ENCODE measurements at places on chromosomes 7 and 10.

DNA sequence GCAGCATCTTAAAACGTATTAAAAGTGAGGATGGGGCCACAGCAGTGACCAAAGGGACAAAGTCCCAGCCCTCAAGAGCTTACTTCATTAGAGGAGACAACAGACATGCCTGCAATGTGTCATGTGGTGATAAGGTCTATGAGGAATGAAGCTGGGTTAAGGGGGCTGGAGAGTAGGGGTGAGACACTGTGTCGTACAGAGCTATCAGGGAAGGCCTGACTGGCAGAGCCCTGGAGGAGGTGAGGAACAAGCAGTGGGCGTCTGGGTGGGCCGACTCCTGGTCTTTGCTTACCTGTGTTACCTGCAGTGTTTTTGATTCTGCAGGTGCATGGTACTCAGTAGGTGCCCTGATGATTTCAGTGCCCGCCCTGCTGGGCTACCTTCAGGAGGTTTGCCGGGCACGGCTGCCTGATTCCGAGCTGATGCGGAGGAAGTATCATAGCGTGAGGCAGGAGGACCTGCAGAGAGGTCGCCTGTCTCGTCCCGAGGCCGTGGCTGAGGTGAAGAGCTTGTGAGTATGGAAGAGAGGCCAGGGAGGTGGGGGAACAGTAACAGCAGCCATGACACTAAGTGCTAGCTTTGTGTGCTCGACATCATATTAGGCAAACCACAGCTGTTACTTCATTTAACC is 7.6 kb downstream of the ZFYVE27 start:
- no peak for DNase-seq

DNA sequence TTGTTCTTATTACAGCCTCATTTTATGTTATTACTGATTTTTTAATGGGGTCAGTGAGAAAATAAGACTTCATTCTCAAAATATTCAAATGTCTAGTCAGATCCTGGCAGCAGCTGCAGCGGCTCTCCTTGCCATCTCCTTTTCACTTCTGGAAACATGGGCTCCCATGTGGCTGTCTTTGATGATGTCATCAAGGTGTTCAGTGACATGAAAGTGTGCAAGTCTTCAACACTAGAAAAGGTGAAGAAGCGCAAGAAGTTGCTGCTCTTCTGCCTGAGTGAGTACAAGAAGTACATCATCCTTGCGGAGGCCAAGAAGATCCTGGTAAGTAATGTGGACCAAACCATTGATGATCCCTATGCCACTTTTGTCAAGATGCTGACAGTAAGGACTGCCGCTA is 19.6 kb downstream of the KLLN start:
- no peak for DNase-seq

DNA sequence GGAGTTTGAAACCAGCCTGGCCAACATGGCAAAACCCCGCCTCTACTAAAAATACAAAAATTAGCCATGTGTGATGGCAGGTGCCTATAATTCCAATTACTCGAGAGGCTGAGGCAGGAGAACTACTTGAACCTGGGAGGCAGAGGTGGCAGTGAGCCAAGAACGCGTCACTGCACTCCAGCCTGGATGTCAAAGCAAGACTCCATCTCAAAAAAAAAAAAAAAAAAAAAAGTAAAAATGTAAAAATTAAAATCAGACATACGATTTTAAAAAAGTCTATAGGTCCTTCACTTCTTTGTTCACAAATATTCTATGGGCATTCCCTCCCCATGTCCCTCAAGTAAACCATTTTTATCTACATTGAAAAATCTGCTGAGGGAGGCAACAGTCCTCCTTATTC is 34.9 kb upstream of the TLL2 start:
- no peak for DNase-seq

DNA sequence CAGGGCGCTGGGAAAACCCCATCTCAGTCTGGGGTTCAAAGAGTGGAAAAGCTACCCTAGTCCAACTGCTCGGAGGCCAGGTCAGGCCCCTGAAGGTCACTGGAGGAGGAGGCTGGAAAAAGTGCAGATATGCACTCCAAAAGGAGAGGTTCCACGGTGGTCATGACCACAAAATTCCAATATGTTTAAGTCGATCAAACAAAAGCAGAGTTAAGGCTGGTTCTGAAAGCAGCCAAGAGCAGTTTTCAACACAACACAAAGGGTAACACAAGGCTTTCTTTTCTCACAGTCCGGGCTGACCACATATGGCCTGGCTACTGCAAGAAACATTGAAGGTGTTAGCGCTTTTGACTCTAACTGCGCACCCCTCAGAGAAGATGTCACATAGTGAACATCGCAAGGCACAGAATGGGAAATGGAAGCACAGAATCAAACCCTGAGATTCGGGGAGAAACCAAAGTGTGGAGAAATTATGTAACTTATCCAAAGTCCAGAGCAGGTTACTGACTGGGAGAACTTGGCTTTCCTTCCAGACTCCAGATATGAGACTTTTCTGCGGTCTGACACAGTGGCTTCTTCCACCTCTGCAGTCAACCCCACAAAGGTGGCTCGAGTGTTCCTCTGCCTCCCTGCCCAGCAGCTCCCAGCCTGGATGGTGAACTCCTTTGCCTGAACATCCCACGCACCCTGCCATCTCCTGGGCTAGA is 1.3 kb upstream of the GRB10 start:
- DNase-seq: no peak

DNA sequence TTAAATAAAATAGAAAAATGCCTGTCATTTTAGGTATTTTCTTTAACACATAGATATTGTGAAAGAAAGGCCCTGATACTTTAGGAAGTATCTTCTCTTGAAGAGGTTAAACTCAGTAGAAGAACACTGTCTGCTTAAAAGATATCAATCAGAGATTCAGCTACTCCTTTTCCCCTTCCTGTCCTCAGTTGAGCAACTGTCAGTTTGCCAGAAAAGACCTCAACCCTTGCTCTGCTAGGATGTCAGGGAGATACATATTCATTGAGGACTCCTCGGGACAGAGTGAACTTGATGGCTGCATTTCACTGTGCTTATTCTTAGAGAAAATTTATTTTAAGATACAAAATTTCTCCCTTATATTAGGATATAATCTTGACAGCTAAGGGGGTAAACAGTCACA is 173.6 kb upstream of the CACNA2D1 start:
- DNase-seq: no peak

DNA sequence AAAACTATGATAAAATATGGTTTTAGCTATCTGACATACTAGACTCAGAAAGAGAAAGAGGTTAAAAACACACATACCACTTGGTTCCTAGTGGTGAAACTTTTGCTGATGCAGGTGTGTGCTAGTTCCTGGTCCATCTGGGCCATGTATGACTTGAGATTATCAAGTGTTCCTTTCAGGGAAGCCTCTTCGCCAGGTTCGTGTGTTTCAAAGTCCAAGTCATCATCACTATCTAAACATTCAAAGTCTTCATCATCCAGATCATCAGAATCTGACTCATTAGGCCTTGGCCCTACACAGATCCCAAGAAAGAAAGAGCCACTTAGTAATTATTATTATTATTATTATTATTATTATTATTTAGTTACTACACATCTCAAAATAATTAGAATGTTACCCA is 26.4 kb downstream of the NUDT13 start:
- DNase-seq: no peak

- no peak for DNase-seq
These were observed 317.8 kb downstream of the SH2D4B start for GRCh38 chr10:80855348-80855971.

- no peak for DNase-seq
These were observed 9.1 kb downstream of the COL13A1 start for GRCh38 chr10:69810675-69811397.

DNA sequence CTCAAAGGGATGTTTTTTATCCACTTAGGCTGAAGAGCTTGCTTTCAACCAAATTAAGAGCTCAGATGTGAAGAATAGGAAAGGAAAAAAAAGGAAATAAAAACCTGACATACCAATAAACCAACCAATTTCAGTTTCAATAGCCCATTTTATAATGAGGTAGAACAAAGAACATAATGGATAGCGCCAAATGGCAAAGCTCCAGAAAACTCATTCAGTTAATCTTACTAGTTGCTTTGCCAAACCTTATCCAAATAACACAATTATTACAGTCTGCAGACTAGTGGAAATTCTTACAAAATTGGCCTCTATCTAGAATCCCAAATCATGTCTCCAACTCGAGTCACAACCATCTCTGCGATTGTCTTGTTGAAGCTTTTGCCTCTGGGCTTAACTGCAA is 337.0 kb downstream of the CRPPA start:
- no peak for DNase-seq

DNA sequence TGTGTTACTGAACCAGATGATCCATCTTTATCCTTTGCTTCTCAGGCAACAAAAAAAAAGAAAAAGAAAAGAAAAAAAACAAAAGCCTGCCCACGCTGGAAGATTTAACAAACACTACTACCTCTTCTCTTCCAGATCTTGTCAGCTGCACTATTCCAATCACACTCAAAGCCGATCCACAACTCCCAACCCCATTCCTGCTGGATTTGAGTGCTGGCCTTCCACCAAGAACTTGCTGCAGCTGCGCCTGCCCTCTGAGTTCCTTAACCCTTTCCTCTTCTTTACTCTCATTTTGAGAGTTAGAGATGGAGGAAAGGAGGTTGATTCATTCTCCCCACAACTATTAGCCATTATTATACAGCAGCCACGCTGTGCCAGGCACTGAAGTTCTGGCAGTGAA is 16.0 kb upstream of the ITGA8 start:
- no peak for DNase-seq

- peak; percentile 53 for DNase-seq
These were observed 10.9 kb downstream of the CDHR1 start for GRCh38 chr10:84205049-84205852.

DNA sequence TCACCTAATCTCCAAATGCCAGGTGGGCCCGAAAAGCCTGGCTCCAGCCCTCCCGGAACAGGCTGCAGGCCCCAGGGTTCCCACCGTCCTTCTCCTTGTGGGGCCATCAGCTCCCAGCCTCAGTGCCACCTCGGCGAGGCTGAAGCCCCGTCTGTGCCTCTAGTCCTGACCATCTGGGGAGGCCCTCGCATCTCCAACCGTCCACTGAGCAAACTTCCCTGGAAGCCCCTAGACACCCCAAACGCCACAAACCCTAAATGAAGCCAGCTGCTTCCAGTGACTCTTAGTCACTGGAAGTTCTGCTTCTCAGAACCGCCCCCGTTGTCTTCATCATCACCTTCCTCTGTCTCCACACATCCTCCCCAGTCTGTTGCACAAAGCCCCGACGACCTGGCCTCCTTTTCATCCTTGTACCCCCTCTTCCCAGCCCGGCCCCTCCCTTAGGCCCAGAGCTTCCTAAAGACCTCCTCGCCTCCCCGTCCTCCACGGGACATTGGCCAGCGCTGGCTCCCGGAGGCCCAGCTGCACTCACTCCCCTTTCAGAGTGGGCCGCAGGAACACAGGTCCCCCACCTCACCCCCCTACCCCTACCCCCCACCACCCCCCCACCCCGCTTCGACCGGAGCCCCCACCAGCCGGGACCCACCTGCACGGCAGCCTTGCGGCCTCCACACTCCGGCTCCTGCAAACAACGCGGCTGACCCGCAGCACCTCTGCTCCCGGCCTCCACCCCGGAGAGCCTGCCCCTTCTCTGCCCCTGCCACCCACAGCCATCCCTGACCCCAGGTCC is 1.1 kb upstream of the DIP2C start:
- no peak for DNase-seq

- no peak for DNase-seq
These were observed 2.8 kb upstream of the DEPP1 start for GRCh38 chr10:44981172-44982113.

DNA sequence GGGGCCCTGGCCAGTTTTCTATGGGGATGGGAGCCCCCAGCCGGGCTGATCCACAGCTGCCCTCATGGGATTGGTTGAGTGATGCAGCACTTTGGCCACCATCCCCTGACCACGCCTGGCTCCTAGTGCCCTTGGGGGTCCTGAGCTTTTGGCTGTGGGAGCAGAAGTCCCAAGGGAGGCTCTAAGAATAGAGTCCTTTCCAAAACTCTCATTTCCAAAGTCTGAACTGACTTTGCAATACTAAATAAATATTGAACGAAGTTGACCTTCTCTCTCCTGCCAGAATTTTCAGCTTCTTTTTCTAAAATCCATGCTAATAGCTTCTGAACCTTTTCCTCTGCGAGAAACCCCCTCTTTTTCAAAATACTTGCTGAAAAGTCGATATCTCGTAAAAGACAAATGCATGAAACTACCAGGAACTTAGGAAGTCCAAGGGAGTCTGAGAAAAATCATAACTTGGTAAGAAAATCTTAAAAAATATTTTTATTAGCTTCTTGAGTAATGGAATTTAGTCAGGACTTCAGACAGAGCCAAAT is 62.7 kb upstream of the IGFBP3 start:
- no peak for DNase-seq

DNA sequence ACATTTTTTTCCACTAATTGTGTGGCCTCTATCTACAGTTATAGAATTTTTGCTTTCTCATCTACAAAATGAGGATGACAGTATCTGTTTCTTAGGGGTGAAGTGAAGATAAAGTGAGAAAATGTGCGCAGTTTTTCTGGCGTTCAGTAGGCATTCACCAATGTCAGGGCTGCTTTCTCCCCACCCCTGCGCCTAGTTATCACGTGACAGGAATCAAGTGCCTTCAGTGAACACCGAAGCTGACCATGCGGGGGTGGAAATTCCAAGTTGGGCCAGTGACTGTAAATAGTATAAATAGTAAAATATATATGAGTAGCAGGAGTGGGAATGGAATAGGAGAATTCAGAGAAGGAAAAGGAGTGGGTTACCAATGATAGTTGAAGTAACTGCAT is 77.4 kb downstream of the TAF3 start:
- DNase-seq: no peak

DNA sequence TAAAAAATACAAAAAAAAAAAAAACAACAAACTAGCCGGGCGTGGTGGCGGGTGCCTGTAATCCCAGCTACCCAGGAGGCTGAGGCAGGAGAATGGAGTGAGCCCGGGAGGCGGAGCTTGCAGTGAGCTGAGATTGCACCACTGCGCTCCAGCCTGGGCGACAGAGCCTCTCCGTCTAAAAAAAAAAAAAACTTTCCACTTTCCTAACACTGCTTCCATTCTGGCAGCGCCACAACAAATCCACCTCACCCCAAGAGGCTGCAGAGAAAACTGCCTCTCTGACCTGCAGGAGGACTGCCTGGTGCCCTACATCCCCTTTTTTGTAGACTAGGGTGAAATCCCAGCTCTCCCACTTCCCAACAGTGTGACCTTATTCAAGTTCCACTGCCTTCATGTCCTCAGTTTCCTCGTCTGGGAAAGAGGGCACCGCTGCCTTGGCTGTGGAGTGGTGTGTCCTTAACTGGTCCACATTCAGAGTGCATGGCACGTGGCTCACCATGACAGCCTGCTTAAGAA is 2.6 kb upstream of the MBL2 start:
- no peak for DNase-seq

DNA sequence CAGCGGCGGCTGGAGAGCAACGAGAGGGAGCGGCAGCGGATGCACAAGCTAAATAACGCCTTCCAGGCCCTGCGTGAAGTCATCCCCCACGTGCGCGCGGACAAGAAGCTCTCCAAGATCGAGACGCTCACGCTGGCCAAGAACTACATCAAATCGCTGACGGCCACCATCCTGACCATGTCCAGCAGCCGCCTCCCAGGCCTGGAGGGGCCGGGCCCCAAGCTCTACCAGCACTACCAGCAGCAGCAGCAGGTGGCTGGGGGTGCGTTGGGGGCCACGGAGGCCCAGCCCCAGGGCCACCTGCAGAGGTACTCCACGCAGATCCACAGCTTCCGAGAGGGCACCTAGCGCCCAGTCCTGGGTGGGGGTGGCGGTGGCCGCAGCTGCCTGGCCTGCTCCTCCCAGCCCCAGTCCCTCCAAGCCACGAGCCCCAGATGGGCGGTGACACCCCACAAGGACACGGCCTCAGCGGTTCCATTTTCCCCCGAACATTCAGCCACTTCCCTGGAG is 1.3 kb downstream of the BHLHA15 start:
- DNase-seq: no peak

- no peak for DNase-seq
These were observed 99.7 kb upstream of the PITRM1 start for GRCh38 chr10:3272300-3272699.
